ENCODE measurements at places on chromosomes 7 and 10.
A peak's percentile ranks its signal among the peaks of the same experiment; 100 is the strongest.

DNA sequence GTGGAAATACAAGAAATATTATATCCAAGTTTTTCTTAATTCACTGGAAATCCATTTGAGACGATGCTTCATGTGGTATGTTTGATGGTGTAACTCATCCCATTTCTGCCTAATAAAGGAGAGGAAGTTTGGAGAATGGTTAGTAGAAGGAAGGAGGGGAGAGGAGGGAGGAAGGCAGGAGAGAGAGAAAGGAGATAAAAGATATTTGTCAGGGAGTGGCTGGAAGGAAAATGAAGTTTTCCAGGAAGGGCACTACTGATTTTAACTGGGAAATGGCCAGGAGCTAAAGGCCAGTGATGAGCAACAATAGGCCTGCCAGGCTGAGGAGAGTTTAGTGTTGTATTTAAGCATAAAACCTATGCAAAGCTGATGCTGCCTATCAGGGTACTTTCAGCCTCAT is 182.0 kb downstream of the STK31 start:
- no peak for DNase-seq
- H3K27me3 ChIP-seq = no peaks in the 10 kb centered on the region
- H3K4me1 ChIP-seq = no peaks in the 10 kb centered on the region
- no peak overlapping the region for H3K4me3 ChIP-seq
- H3K27ac ChIP-seq = no peak overlapping the region
- no peaks in the 10 kb centered on the region for H3K36me3 ChIP-seq

DNA sequence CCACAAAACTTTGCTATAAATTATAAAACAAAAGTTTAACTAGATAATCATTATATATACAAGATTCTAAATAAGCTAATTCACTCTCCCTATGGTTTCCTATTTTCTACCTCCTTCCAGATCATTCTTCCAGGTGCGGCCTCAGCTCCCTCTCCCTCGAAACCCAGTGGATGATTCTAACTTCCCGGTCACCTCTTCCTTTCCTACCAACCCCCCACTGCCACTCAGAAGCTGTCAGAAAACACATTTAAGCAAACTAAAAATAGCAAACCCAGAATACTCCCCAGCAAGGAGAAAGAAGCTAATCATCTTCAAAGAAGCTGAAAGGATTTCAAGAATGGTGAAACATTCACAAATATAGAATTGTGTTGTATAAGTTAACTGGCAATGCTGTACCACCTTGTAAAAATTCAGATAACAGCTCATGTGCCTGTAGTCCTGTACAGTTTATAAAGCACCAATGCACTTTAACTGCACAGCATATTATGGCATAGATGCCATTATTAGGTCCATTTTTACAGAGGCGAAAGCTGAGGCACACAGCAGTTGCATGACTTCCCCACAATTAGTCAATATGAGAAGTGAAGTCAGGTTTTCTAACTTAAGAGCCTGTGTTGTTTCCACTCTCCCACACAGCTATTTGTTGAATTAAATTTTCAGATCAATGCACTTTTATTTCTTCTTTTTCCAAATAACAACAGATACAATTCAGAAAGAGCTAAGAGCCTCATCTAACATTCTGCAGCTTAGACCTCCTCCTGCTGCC is 13.7 kb upstream of the DNTT start:
- H3K36me3 ChIP-seq = no peaks in the 10 kb centered on the region
- H3K4me1 ChIP-seq = no peaks in the 10 kb centered on the region
- peaks cover 5% of the 10 kb centered on the region for H3K27me3 ChIP-seq

- no peaks in the 10 kb centered on the region for H3K36me3 ChIP-seq
- H3K27me3 ChIP-seq = no peaks in the 10 kb centered on the region
- DNase-seq = no peak
- H3K27ac ChIP-seq = no peak overlapping the region
Measured at GRCh38 chr7:371779-372545, 82.0 kb downstream of the FOXL3 start.

GRCh38 chr7:50650057-50650664 is 85.0 kb upstream of the DDC start:
- peaks cover 10% of the 10 kb centered on the region for H3K4me1 ChIP-seq
- H3K27ac ChIP-seq = no peak overlapping the region
- DNase-seq = no peak
- H3K36me3 ChIP-seq = peaks cover 33% of the 10 kb centered on the region
- H3K4me3 ChIP-seq = no peak overlapping the region
- H3K27me3 ChIP-seq = no peaks in the 10 kb centered on the region

GRCh38 chr10:11480687-11481086 is 130.8 kb downstream of the USP6NL start:
- H3K27ac ChIP-seq = no peak overlapping the region
- H3K4me1 ChIP-seq = peaks cover 5% of the 10 kb centered on the region
- peaks cover 13% of the 10 kb centered on the region for H3K36me3 ChIP-seq
- DNase-seq = no peak
- H3K4me3 ChIP-seq = no peak overlapping the region
- no peaks in the 10 kb centered on the region for H3K27me3 ChIP-seq

DNA sequence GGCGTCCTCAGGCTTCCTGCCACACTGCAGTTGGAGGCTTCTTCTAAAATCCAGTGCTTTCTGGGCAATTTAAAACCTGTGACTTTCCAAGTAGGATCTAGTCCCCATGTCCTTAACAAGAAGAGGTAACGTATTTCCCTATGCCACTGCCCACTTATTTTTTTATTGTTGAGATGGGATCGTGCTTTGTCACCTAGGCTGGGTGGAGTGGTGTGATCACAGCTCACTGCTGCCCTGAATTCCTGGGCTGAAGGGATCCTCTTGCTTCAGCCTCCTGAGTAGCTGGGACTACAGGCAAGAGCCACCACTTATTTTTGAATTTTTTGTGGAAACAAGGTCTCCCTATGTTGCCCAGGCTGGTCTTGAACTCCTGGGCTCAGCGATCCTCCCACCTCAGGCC is 63.4 kb downstream of the DAGLB start:
- H3K4me1 ChIP-seq = peaks cover 14% of the 10 kb centered on the region
- no peak overlapping the region for H3K4me3 ChIP-seq
- DNase-seq = no peak
- peak overlapping the region; percentile 30 for H3K27ac ChIP-seq

DNA sequence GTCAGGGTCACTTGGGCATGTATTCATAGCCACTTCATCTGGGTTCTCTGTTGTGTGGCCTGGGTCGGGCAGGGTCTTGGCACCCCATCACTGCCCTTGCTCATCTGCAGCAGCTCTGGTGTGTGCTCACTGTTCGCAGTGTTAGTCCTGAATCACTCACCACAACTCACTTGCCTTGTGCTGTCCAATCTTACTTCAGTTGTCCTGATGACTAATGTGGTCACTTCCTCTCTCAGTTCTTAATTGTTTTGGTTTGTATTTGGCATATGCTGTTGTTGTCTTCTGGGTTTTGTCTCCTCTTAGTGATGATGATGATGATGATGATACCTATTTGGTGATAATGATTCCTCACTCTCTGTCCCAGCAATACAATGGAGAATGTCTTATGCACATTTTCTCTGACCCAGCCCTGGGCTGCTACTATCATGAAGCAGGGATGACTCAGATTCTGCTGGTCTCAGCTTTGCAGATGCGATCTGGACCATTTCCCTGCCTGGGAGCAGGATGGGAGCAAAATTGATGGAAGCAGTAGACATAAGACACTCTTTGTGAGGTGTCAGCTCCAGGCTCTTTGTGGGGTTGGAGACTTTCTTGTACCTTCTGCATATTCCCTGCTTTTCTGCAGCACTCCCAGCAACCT is 17.0 kb downstream of the ADRA2A start:
- H3K4me1 ChIP-seq = no peaks in the 10 kb centered on the region
- no peaks in the 10 kb centered on the region for H3K36me3 ChIP-seq
- no peaks in the 10 kb centered on the region for H3K27me3 ChIP-seq
- H3K4me3 ChIP-seq = no peak overlapping the region
- H3K27ac ChIP-seq = no peak overlapping the region
- DNase-seq = no peak

DNA sequence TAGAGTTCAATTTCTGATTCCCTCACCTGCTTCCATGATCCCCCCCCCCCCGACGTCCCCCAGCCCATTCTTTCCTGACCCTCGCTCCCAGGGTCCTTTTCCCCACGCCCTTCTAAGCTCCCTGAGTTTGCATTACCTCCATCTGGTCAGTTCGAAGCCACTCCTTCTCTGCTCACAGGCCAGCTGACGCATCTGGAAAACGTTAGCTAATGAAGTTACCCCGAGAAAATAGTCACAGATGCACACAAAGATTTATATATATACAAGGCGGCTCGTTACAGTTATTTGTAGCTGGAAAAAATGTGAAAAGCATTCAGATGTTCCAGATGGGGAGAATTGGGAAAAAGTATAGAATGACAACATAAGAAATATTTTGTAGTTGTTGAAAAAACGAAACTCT is 630.0 kb upstream of the FOXK1 start:
- no peaks in the 10 kb centered on the region for H3K4me1 ChIP-seq
- H3K27ac ChIP-seq = no peak overlapping the region
- no peak for DNase-seq
- no peaks in the 10 kb centered on the region for H3K27me3 ChIP-seq
- no peak overlapping the region for H3K4me3 ChIP-seq
- H3K36me3 ChIP-seq = no peaks in the 10 kb centered on the region

GRCh38 chr10:58666024-58666423 is 153.4 kb downstream of the BICC1 start:
- DNase-seq = no peak
- no peaks in the 10 kb centered on the region for H3K36me3 ChIP-seq
- H3K27ac ChIP-seq = no peak overlapping the region

- H3K27ac ChIP-seq = no peak overlapping the region
- no peaks in the 10 kb centered on the region for H3K27me3 ChIP-seq
- no peak overlapping the region for H3K4me3 ChIP-seq
- DNase-seq = no peak
- H3K36me3 ChIP-seq = no peaks in the 10 kb centered on the region
Measured at GRCh38 chr10:33800545-33800944, 466.1 kb upstream of the NRP1 start.

DNA sequence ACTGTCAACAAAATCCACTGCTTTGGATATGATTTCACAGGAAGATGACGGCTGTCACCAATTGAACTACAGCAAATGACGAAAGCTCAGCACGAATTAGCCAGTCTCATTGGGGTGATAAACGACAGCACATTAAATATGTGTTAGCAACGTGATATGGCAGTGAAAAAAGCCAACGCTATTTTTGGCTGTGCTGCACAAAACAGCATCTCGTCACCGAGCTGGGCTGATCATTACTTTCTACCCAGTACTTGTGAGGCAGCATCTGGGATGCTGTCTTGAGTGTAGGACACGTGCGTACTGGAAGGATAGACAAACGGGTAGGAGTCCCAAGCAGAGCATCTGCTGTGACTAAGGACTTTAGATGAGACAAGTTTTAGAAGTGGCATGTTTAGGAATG is 138.3 kb downstream of the EXOC4 start:
- no peak for DNase-seq
- no peaks in the 10 kb centered on the region for H3K36me3 ChIP-seq
- no peak overlapping the region for H3K4me3 ChIP-seq
- no peak overlapping the region for H3K27ac ChIP-seq
- peaks cover 2% of the 10 kb centered on the region for H3K4me1 ChIP-seq

DNA sequence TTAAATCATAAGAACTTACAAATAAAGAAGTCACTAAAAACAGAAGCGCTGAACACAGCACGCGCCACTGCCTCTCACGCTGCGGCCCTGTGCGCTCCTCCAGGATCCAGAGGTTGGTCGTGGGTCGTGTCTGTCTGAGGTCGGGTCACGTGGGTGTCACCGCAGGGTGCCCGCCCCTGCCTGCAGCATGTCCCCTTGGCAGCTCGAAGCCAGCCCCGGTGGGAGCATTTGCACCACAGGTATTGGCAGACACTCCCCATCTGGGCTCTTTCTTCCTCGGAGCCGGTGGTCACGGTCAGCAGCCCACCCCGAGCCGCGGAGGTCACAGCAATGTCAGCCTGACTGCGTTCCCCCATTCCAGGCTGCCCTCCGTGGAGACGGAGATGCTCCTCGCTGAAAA is 88.6 kb downstream of the PDGFA start:
- H3K4me1 ChIP-seq = no peaks in the 10 kb centered on the region
- peaks cover 5% of the 10 kb centered on the region for H3K27me3 ChIP-seq
- H3K36me3 ChIP-seq = no peaks in the 10 kb centered on the region
- H3K4me3 ChIP-seq = no peak overlapping the region
- no peak for DNase-seq

GRCh38 chr7:158976468-158976848 is 120.1 kb downstream of the DYNC2I1 start:
- no peaks in the 10 kb centered on the region for H3K36me3 ChIP-seq
- peak overlapping the region; percentile 32 for H3K4me3 ChIP-seq
- DNase-seq = no peak
- H3K27me3 ChIP-seq = no peaks in the 10 kb centered on the region

- no peak for DNase-seq
- H3K4me1 ChIP-seq = peaks cover 26% of the 10 kb centered on the region
- H3K4me3 ChIP-seq = no peak overlapping the region
- no peaks in the 10 kb centered on the region for H3K27me3 ChIP-seq
- peaks cover 83% of the 10 kb centered on the region for H3K36me3 ChIP-seq
Measured at GRCh38 chr10:79142522-79143309, 74.0 kb downstream of the ZMIZ1 start.

DNA sequence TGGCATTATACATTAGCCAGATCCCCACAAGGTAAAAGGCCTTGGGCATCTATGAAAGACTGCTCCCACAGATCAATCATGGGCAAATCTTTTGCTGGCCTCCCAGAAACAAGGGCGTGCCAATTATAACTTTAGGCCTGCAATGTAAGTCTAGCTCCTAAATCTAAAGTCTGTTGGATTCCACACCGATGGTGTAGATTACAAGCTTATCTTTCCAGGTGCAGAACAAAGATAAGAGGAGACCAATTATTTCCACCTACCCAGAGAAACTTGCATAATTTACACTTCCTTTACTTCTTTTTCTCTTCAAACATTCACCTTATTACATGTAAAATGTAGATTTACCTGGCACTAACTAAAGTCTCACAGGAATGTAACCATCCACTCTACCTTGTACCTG is 713.1 kb downstream of the SUGCT start:
- DNase-seq = no peak
- no peaks in the 10 kb centered on the region for H3K27me3 ChIP-seq
- no peak overlapping the region for H3K27ac ChIP-seq
- H3K4me1 ChIP-seq = no peaks in the 10 kb centered on the region

DNA sequence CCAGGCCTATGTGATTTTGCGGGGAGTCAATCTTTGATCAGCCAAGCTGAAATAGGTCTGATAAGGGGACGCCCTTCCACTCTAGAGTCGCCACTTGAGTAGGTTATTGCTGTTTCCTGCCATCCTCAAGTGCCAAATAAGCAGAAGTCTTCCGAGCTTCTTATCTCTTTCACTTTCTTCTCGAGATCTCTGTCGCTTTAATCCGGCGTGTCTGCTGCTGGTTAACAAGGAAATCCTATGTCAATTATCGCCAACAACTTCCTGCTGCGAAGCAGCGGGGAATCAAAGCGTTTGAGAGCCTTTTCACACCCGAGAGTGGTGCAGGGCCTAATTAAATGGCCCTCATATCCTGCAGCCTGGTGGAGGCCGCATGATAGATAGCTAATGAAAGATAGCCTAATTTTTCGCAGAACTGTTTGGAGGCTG is 215.9 kb downstream of the RAB11FIP2 start:
- H3K36me3 ChIP-seq = no peaks in the 10 kb centered on the region
- no peaks in the 10 kb centered on the region for H3K27me3 ChIP-seq
- no peak overlapping the region for H3K4me3 ChIP-seq
- peak overlapping the region; percentile 39 for H3K27ac ChIP-seq

Data from neuronal stem cell (in vitro differentiated cells).